Aorta (tissue), 5 donors: ENCODE measurements at places on chromosomes 12 and 14. TPM values are rescaled to one million over a fixed set of nuclear protein-coding genes. Genes with fewer than 3 reads are reported as not detected.
A peak's percentile ranks its signal among the peaks of the same experiment; 100 is the strongest.

- no peak overlapping the region for H3K4me3 ChIP-seq
- H3K36me3 ChIP-seq, result no peaks in the 10 kb centered on the region
- no peak overlapping the region for H3K27ac ChIP-seq
- H3K27me3 ChIP-seq, result no peaks in the 10 kb centered on the region
- DNase-seq, result no peak
Observed at GRCh38 chr12:96514328-96514727, 25.0 kb downstream of the CFAP54 start.

DNA sequence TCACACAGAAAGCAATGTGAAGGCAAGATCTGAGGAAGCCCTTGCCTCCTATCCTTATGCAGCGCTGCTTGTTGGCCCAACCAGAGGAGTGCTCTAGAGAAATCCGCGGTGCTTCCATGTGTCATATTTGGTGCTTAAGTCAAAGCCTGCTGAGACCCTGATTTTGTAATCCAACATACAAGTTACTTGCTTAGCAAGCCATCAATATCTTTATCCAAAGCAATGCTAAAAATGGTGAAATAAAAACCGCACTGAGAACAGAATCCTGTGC, 250.0 kb downstream of the MED13L start:
- H3K27me3 ChIP-seq, result no peaks in the 10 kb centered on the region
- no peak overlapping the region for H3K4me3 ChIP-seq
- no peak for DNase-seq
- no peaks in the 10 kb centered on the region for H3K4me1 ChIP-seq
- H3K27ac ChIP-seq, result no peak overlapping the region

GRCh38 chr12:11580125-11580751, 69.2 kb upstream of the ETV6 start:
- no peaks in the 10 kb centered on the region for H3K36me3 ChIP-seq
- H3K27me3 ChIP-seq, result no peaks in the 10 kb centered on the region
- no peaks in the 10 kb centered on the region for H3K4me1 ChIP-seq
- DNase-seq, result no peak

DNA sequence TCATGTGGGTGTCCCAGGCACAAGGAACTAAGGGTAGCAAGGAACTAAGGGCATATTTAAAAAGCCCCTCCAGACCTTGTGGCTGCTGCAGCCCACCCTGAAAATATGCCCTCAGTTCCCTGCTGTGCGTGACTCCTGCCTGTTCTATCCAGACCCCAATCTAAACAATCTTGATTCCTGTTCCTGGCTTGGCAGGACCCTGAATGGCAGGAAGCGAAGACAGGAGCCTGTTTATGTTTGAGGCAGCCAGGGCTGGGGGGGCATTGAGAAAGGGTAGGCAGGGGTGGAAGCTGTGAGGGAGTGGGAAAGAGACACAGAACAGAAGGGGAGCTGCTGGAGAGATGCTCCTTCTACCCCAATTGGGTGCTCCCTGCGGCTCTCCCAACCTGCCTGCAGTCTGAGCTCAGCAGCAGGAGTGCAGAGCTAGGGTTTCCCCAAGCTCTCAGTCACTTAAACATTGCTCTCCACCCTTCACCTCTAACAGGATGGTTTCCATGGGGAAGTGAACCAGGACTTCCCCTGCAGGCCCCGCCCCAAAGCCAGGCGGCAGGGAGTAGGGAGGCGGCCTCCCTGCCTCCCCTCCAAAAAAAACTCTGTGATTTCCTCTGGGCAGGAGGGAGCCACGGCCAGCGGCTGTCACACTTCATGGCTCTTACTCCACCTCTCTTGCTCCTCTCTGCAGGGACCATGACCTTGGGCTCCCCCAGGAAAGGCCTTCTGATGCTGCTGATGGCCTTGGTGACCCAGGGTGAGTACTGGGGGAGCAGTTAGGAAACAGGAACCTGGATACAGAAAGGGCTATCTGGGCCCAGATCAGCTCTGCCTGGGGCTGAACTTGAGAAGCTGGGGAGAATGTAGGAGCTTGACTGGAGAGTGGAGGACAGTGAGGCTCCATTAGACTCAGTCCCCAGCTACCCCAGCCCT, 4.7 kb downstream of the ACVRL1 start:
- H3K27ac ChIP-seq, result no peak overlapping the region
- H3K36me3 ChIP-seq, result no peaks in the 10 kb centered on the region
- no peaks in the 10 kb centered on the region for H3K27me3 ChIP-seq
- no peaks in the 10 kb centered on the region for H3K4me1 ChIP-seq

- no peaks in the 10 kb centered on the region for H3K27me3 ChIP-seq
- no peak for DNase-seq
- H3K4me1 ChIP-seq, result no peaks in the 10 kb centered on the region
- no peaks in the 10 kb centered on the region for H3K36me3 ChIP-seq
- no peak overlapping the region for H3K27ac ChIP-seq
Observed at GRCh38 chr14:75252254-75252837, 26.3 kb upstream of the FOS start.

- no peaks in the 10 kb centered on the region for H3K36me3 ChIP-seq
- no peaks in the 10 kb centered on the region for H3K27me3 ChIP-seq
Observed at GRCh38 chr12:108620236-108620879, 13.3 kb downstream of the SELPLG start.

- H3K36me3 ChIP-seq, result no peaks in the 10 kb centered on the region
- no peak for DNase-seq
- no peaks in the 10 kb centered on the region for H3K27me3 ChIP-seq
Observed at GRCh38 chr14:50871914-50872732, at the start of gene ABHD12B. ABHD12B (plus strand) TSS chr14:50872053; CDS start chr14:50872175, 122 bp downstream.

DNA sequence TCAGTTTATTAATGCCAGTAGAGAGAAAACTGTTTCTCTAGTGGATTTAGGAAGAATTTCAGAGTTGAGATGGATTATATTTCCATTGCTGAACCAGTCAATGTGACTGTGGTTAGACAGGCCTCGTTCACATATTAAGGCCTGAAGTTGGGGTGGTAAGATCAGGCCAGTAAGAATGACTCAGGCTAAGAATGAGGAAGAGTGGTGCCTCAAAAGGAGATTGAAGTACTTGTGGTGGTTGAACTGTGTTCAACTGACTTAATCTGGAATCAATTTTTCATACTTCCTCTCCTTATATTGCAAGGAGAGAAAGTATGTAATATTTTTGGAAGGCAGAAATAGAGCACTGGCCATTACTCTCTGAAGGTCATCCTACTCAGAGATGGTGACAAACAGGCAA, 37.8 kb upstream of the ATF7IP start:
- no peaks in the 10 kb centered on the region for H3K36me3 ChIP-seq
- H3K27me3 ChIP-seq, result no peaks in the 10 kb centered on the region
- H3K27ac ChIP-seq, result no peak overlapping the region
- H3K4me3 ChIP-seq, result no peak overlapping the region
- no peaks in the 10 kb centered on the region for H3K4me1 ChIP-seq

DNA sequence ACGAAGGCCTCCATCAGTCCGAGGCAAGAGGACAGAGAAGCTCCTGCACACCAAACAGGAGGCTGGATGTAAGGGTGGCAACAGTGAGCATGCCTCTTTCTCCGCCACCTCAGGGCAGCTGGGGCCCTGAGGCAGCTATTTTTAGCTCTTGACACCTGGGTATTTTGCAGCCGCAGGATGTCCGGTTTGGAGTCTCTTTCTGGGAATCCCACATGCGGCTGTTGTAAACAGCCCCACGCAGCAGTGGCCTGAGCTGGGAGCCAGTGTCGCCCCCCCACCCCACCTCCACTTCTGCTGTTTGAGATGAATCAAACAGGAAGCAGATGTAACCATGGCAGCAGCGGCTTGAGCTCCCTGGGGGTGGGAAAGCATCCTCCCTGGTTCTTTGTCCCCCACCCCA, 11.7 kb downstream of the HDAC7 start:
- no peaks in the 10 kb centered on the region for H3K27me3 ChIP-seq
- peak overlapping the region; percentile 41 for H3K27ac ChIP-seq
- H3K36me3 ChIP-seq, result no peaks in the 10 kb centered on the region
- peaks cover 15% of the 10 kb centered on the region for H3K4me1 ChIP-seq

DNA sequence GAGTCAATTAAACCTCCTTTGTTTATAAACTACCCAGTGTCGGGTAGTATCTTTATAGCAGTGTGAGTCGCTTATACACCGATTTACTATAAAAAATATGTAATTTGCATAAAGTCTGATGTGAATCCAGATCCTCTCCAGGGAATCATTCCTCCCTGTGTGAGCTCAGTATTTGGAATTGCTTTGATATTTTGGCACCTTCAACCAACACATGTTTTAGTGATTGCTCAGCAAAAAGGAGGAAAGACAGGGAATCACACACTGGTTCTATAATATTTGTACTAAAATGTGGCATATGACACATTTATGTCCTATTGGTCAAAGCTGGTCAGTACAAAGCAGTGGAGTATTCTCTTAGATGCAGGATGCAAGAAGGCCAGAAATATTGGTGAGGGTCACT, 703.9 kb upstream of the ATXN7L3B start:
- no peaks in the 10 kb centered on the region for H3K4me1 ChIP-seq
- DNase-seq, result no peak
- H3K27ac ChIP-seq, result no peak overlapping the region
- no peaks in the 10 kb centered on the region for H3K36me3 ChIP-seq

DNA sequence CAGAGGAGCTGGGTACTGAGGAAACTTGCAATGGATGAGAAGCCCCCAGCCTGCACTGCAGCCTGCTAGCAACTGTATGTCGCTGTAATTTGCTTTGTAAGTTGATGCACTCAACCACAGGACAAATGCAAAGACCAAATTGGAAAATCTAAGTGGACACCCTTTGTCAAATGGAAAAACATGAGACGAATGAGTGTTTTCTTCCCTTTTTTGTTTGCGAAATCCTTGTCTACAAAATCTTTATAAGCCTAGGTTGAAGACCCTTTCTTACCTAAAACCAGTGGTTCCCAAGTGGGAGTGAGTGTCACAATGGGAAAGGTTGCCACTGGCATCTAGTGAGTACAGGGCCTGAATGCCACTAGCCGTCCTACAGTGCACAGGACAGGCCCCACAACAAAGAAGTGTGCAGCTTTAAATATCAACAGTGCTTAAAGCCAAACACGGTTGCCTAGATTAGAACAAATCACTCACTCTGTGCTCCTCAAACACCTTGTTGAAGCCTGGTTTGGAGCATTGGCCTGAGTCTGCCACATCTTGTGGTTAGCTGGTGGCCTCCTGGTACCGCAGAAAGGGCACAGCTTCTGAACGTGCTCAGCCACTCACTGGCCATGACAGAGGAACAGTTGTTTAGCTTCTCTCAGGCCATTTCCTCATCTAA, 7.6 kb upstream of the VASH1 start:
- no peaks in the 10 kb centered on the region for H3K4me1 ChIP-seq
- no peak overlapping the region for H3K4me3 ChIP-seq
- H3K27ac ChIP-seq, result no peak overlapping the region
- H3K36me3 ChIP-seq, result no peaks in the 10 kb centered on the region
- no peak for DNase-seq

DNA sequence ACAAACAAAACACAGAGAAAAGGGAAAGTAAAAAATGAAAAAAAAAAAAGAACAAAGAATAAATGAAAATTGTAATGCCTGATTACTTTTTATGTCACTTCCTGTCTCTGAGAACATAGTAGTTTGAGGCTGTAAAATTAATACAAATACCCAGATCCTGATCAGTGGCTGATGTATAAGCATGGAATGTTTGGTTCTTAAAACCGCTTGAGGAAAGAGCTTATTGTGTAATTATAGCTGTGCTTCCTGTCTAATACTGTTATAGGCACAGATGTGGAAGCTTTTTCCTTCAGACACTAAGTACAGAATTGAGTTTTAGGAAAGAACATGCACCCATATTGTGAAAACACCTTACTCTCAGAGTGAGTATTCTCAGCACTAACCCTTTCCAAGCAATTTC, 86.9 kb downstream of the AVPR1A start:
- no peaks in the 10 kb centered on the region for H3K36me3 ChIP-seq
- no peaks in the 10 kb centered on the region for H3K27me3 ChIP-seq
- no peak overlapping the region for H3K4me3 ChIP-seq
- DNase-seq, result no peak
- H3K27ac ChIP-seq, result no peak overlapping the region
- no peaks in the 10 kb centered on the region for H3K4me1 ChIP-seq

- H3K27ac ChIP-seq, result no peak overlapping the region
- H3K4me1 ChIP-seq, result no peaks in the 10 kb centered on the region
- no peaks in the 10 kb centered on the region for H3K27me3 ChIP-seq
- no peak for DNase-seq
- H3K36me3 ChIP-seq, result no peaks in the 10 kb centered on the region
Observed at GRCh38 chr12:117853600-117853999, 115.2 kb downstream of the KSR2 start.

- H3K4me1 ChIP-seq, result peaks cover 2% of the 10 kb centered on the region
- no peak overlapping the region for H3K4me3 ChIP-seq
- H3K27me3 ChIP-seq, result no peaks in the 10 kb centered on the region
Observed at GRCh38 chr12:47280543-47281300, 201.0 kb upstream of the AMIGO2 start.

DNA sequence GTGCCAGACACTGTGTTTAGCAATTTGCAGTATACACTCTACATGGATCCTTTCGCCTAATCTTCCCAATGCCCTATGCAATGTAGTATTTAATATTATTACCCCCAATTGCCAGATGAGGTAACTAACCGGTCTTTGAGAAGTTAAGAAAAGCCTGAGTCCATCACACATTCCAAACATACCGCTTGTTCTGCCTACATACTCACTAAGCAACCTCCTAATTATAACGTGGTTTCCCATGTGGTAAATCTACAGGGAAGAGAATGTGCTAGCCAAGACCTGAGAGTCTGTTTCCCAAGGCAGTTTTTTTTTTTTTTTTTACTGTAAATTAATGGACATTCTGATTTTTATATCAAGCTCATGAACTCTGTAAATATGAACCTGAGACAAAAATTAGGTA, 37.2 kb downstream of the ATP2B1 start:
- no peaks in the 10 kb centered on the region for H3K4me1 ChIP-seq
- no peak for DNase-seq
- no peaks in the 10 kb centered on the region for H3K27me3 ChIP-seq
- no peaks in the 10 kb centered on the region for H3K36me3 ChIP-seq
- no peak overlapping the region for H3K27ac ChIP-seq

GRCh38 chr12:9932270-9932669, at the start of gene CLEC2A:
CLEC2A (minus strand) TSS chr12:9932370; CDS start chr12:9932329, 41 bp downstream.
- DNase-seq, result no peak
- H3K27ac ChIP-seq, result no peak within 1 kb of the TSS
- no peaks in the 10 kb centered on the region for H3K4me1 ChIP-seq

Gene C12orf50
- total RNA-seq, result 0.48 TPM

Gene BEST3
- not detected for total RNA-seq

Gene WNT1
- not detected for total RNA-seq

Gene RNFT2
- 3.1 TPM for total RNA-seq

Gene KLHL33
- total RNA-seq, result 0.39 TPM

Gene GPR135
- 7.4 TPM for total RNA-seq
